ENCODE measurements at places on chromosomes 5 and 9.

DNA sequence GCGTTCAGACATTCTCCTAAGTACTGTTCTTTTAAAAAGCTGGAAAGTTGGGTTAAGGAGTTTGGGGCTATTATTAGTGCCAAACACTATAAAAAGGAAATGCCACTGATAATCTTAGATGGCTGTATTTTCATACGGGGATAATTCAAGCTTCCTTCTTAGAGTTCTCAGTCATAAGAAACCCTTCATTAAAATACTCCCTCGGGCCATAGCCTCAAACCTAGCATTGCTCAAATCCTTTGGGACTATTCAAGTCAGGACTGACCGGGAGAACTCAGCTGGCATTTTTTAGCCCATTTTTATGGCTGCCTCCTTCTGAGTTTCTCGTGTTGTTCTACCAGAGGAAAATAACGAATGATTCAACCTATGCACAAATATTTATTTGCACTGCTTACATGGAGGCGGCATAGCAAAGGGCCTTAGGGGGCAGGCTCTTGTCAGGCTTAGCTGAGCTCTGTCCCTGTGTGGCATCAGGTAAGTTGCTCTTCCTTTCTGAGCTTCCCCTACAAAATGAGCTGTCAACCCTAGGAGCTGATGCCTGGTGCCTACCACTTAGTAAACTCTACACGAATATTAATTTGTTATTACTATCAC, 33.5 kb upstream of the ADAM19 start:
- DNase-seq: no peak

DNA sequence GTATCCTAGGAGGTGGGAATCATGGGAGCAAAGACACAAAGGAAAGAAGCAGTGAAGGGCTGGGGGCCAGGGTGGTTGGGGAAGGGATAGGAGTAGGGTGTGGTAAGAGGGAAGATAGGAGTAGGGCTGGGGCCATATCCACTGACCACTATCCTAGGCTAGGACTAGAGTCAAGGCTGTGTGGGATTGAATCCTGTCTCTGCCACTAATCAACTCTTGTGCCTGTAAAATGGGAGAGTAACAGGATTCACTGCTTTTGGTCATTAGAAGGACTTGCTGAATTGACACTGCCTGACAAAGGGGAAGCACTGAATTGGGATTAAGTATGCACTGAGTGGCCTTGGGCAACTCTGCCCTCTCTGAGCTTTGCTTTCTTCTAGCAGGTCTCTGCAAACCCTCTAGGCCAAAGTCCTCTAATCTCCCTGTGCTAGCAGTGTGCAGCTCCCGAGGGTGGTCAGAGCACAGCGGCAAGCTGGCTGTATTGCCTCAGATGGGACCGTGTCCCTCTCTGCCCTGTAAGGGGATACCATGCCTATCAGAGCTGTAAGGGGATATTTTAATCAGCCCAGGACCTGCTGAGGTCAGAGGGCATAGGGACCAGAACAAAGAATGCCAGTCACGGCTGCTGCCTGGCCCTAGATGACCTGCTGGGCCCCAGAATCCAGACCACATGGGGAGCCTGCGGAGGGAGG, 12.4 kb upstream of the DAB2IP start:
- no peak for DNase-seq

GRCh38 chr5:126562823-126563222, 32.2 kb downstream of the ALDH7A1 start:
- DNase-seq: no peak

DNA sequence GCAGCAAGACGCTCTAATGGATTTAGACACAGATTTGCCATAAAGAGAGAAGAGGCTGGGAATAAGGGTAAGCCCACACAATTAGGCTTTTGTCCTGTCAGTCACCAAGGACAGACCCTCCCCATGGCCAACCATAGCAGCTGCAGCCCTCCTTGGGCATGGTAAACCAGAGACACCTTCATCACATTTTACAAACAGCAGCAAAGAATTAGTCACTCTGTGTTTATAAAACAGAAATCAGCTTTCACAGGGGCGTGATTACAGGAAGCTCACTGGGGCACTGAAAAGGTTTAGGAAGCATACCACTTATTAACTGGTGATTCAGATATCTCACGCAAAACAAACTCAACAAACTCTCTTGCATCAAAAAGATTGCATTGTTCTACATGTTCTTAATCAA, 37.3 kb upstream of the ZNF622 start:
- no peak for DNase-seq

DNA sequence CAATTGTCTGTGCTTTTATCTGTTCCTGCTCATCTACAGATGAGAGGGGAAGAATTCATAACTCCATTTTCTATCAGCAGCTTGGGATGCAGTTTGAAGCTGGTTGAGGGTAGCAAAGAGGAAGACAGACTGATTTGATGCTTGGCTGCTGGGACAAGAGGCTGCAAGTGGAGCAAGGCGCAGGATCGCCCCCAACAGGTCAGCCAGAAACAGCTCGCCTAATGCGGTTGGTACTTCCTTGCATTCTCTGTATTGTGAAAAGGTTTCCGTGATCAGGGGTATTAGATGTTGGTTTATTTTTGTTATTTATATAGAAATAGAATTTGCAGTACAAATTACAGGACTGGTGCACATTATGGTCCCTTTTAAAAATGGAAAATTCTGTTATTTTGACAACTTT, 40.6 kb downstream of the ZNF883 start:
- DNase-seq: no peak

DNA sequence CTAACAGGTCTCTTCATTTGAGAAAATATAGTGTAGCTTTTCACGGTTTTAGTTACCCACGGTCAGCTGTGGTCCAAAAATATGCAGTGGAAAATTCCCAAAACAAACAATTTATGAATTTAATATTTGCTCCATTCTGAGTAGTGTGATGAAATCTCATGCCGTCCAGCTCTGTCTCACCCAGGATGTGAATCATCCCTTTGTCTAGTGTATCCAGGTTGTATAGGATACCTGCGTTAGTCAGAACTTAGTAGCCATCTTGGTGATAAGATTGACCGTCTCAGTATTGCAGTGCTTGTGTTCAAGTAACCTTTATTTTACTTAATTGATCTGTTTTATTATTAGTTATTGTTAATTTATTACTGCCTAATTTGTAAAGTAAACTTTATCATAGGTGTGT, 41.1 kb downstream of the NDUFS4 start:
- no peak for DNase-seq

GRCh38 chr5:142829801-142830220, 59.6 kb downstream of the ARHGAP26 start:
- no peak for DNase-seq

DNA sequence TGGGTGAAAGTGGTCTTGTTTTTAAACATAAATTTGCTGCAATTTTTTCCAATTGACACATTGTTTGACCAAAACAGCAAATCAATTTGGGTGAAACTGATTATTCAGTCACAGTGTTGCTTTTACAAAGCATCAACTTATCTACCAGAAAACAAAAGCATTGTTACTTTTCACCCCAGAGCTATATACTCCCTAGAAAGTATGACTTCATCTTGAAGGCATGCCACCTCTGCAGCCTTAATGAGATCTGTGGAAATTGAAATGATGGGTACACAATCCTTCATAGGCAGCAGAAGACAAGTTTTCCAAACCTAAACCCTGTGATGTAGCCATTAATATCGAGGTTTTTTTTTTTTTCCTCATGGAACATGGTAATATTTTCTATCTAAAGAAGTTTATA, 615.9 kb downstream of the CHSY3 start:
- no peak for DNase-seq

GRCh38 chr9:105007143-105007542, 79.2 kb upstream of the ABCA1 start:
- no peak for DNase-seq

DNA sequence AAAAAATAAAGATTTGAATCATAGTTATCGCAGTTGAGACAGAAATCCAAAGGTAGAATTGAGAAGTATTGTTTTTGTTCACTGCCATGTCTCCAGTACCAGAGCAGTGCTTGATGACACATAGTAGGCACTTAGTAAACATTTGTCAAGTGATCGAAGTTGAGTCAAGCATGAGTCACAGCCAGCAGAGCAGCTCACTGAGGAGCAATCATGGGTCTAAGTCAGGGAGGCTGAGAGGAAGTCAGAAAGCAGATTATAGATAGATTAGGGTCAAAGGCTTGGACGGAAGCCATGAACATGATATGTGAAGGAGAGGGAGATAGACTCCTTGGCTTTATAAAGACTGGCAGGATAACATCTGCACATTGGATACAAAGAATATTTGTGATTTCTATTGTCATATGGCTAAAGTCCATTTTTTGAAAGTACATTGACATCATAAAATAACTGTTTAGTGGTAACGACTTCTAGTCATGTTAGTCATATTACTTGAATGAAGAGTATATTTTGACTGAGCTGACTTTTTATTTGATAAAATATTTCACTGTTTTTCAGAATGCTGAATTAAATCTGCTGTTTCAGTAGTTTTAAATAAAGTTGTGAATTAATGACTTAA, 168.5 kb downstream of the RAB3C start:
- DNase-seq: no peak

DNA sequence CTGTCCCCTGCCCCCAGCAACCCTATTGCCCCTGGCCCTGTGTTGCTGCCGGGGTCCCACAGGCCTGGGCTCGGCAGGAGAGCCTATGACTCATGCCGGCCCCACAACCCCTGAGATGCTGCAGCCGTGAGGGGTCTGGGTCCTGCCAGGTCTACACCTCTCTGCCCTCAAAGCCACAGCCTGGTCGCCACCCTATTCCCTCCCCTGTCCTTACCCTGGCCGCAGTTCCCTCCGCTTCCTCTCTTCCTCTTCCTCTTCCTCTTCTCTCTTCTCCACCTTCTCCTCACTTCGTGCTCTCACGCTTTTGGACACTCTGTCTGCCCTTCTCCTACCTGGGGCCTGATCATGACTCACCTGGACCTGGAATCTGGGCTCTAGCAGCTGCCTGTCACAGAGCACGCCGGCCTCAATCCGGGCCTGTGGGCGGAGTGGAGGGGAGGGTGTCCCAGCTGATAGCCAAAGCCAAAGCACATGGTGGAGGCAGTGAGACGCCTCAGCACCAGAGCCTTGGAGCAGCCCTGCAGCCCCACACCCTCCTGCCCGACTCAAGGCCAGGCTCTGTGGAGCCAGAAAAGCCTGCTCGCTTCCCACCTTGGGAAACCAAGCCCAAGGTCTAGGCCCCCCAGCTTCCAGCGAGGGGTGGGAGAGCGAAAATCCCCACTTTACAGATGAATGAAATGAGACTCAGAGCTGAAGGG, 26.8 kb upstream of the CSF1R start:
- no peak for DNase-seq

GRCh38 chr9:71663931-71664459, 104.3 kb downstream of the CEMIP2 start:
- DNase-seq: no peak

DNA sequence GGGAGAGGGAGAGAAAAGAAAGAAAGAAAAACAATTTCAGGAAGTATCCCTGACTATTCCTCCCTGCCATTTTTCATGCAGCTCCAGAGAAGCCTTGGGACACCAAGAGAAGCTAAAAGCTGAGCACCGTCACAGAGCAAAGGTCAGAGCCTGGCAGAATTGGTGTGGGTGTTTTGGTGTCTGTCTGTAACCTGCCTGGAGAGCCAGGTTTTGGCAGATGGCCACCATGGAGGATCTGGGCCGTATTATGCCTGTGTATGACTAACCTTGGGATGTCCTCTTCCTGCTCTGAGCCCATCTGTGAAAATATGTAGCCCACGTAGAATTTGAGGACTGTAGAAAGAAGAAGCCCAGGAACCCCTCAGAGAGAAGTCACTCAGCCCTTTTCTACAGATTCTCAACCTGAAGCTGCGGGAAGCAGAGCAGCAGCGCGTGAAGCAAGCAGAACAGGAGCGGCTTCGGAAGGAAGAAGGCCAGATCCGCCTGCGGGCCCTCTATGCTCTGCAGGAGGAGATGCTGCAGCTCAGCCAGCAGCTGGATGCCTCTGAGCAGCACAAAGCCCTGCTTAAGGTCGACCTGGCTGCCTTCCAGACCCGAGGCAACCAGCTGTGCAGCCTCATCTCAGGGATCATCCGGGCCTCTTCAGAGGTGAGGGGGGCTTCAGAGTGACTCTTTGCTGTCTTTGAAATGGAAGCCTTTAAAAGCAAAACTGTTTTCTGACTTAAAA, 18.8 kb downstream of the GLE1 start:
- no peak for DNase-seq

GRCh38 chr5:11355491-11355890, 548.8 kb downstream of the CTNND2 start:
- no peak for DNase-seq

- DNase-seq: no peak
Measured at GRCh38 chr9:136023410-136024225, 62.4 kb upstream of the UBAC1 start.

GRCh38 chr5:24642022-24642421, 2.8 kb downstream of the CDH10 start:
- no peak for DNase-seq

- DNase-seq: no peak
Measured at GRCh38 chr9:14830057-14830456, 80.2 kb downstream of the FREM1 start.

DNA sequence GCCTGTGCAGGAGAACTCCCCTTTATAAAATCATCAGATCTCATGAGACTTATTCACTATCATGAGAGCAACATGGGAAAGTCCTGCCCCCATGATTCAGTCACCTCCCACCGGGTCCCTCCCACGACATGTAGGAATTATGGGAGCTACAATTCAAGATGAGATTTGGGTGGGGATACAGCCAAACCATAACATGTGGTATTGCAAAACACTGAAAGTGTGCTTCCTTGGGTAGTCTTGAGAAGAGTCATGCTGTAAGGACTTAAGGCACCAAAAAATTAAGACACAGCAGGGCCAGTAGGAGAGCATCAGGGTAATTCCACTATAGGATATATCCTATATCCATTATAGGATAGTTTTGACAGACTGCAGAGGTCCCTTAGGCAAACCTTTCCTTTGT, 29.4 kb upstream of the GDNF start:
- DNase-seq: no peak
